ENCODE measurements at places on chromosomes 3 and 15. TPM values are rescaled to one million over a fixed set of nuclear protein-coding genes. Genes with fewer than 3 reads are reported as not detected.

CGNL1 gene
- total RNA-seq: 0.70 TPM

GALNT15 gene
- 0.05 TPM for total RNA-seq

MYH15 gene
- 0.16 TPM for total RNA-seq

IL5RA gene
- not detected for total RNA-seq

ISLR2 gene
- 0.06 TPM for total RNA-seq

PROS1 gene
- 9.9 TPM for total RNA-seq

UBE2Q2 gene
- total RNA-seq: 43.6 TPM

TIMMDC1 gene
- total RNA-seq: 74.0 TPM

TOP2B gene
- 69.4 TPM for total RNA-seq

KLF15 gene
- 1.0 TPM for total RNA-seq

CP gene
- total RNA-seq: 5.9 TPM

GOLGA6L7 gene
- total RNA-seq: not detected

TMCO5A gene
- not detected for total RNA-seq

CAND2 gene
- 0.27 TPM for total RNA-seq

FAM3D gene
- not detected for total RNA-seq

KCNAB1 gene
- not detected for total RNA-seq

LMAN1L gene
- not detected for total RNA-seq

C3orf85 gene
- total RNA-seq: not detected

FBXO40 gene
- not detected for total RNA-seq

MESP1 gene
- 1.7 TPM for total RNA-seq

TNIK gene
- total RNA-seq: 3.1 TPM

CORO2B gene
- 2.9 TPM for total RNA-seq

CRYGS gene
- total RNA-seq: 0.96 TPM

CCR1 gene
- not detected for total RNA-seq

DRD3 gene
- not detected for total RNA-seq

TGM4 gene
- 0.39 TPM for total RNA-seq

ARGFX gene
- total RNA-seq: not detected

MIX23 gene
- 50.7 TPM for total RNA-seq

MED12L gene
- 0.41 TPM for total RNA-seq

AP4E1 gene
- total RNA-seq: 10.2 TPM

RTF1 gene
- total RNA-seq: 22.5 TPM

MESD gene
- total RNA-seq: 35.9 TPM

PRICKLE2 gene
- 3.9 TPM for total RNA-seq

ZPLD1 gene
- not detected for total RNA-seq

CTXN2 gene
- 0.02 TPM for total RNA-seq

C2CD4A gene
- 0.14 TPM for total RNA-seq

SPPL2A gene
- total RNA-seq: 103 TPM

DGKG gene
- 5.8 TPM for total RNA-seq

CKMT1B gene
- 4.3 TPM for total RNA-seq

GPR87 gene
- 2.2 TPM for total RNA-seq

SNTN gene
- not detected for total RNA-seq

TAGLN3 gene
- total RNA-seq: not detected

CPN2 gene
- not detected for total RNA-seq

GOLGA6L10 gene
- 0.35 TPM for total RNA-seq

COL8A1 gene
- total RNA-seq: not detected

ANKRD34C gene
- total RNA-seq: not detected

PYGO1 gene
- total RNA-seq: 6.8 TPM

GPR149 gene
- total RNA-seq: not detected

ROBO2 gene
- total RNA-seq: not detected

LRRC31 gene
- not detected for total RNA-seq

FANCD2OS gene
- not detected for total RNA-seq

PAK6 gene
- total RNA-seq: 0.30 TPM

POLQ gene
- 6.7 TPM for total RNA-seq

Data from A549 treated with dexamethasone at 1 μM for 4 hours (cell line).